T follicular helper cell (primary cell): ENCODE measurements at places on chromosomes 1 and 21.
A peak's percentile ranks its signal among the peaks of the same experiment; 100 is the strongest.

GRCh38 chr1:248696774-248697173 is 5.8 kb downstream of the OR14I1 start:
- no peak for DNase-seq

- DNase-seq = no peak
These were observed 7.7 kb downstream of the RPE65 start for GRCh38 chr1:68442006-68442405.

DNA sequence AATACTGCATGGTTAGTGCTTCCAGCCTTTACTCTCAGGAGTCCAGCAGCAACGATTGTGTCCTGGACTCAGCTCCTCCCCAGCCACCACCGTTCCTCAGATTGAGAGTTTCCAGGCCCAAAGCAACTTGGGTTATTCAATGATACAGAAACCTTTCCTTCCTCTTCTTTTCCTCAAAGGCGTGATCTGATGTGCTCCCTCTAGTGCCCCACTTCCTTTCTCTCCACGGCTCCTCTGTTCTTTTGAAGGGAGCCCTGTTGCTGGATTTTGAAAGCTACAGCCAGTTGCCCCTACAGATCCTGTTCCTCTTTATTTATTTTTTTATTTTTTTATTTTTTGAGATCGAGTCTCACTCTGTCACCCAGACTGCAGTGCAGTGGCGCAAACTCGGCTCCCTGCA is 14.1 kb downstream of the CRP start:
- no peak for DNase-seq

DNA sequence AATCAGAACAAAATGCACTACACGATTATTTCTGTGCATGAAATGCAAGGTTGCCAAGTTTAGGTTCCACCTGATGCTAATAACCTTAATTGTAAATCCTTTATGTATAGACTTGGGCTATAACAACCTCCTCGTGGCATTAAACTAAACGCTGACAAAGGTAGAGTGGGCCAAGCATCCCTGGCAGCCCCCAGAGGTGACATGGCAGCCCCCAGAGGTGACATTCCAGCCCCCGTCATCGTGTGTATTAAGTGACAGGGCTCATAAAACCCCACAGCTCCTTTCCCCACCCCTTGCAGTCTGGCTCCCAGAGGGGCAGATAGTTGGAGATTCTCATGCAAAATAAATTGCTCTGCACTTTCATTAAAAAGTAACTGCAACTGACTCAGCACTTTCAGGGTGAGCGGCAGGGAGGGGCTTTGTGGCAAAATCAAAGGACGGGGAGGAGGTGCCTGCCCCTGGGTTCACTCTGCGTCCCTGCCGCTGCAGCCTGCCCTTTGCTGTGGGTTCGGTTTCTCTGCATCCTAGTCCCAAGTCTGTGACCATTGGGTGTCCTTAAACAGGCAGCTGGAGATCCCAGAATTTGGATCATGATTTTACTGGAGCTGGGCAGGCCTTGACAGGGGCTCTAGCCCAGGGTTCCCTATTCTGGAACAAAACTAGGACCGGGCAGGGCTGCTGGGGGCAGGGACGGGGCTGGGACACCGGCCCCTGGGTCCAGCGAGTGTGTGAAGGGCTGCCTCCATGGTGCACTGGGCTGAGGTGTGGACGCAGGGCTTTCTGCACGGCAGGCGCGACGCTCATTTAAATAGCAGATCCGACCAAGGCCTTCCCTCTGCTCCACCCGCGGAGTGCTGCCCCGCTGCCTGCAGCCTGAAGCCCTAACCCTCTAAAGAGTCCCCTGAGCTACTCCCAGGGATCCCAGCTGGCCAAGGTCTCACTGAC is 234.9 kb upstream of the VAMP3 start:
- DNase-seq = no peak

DNA sequence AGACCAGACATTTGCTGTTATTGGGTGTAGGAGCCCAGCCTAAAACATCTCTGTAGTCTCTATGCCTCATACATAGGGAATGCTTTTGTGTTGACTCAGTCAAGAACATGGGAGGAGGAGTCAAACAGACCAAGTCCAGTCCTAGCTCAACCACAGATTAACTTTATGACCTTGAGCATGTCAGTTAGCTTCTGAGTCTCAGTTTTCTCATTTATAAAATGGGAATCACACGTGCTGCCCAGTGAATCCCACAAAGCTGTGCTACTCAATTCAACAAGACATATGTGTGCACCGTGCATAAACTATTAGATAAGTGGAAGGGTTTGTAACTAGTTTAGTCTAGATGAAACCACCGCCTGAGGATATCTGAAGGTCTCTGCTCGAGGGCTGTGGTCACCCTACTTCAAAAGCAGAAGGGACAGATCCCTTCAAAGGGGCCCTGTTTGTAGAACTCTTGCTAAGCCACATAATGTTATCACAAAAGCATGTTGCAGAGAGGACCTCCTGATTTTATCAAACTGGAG is 109.5 kb upstream of the NFIA start:
- DNase-seq = no peak

- no peak for DNase-seq
These were observed 12.9 kb downstream of the PI4KB start for GRCh38 chr1:151314137-151314875.

- no peak for DNase-seq
These were observed 10.8 kb downstream of the MAGI3 start for GRCh38 chr1:113401067-113401466.

GRCh38 chr1:227887697-227888403 is 59.9 kb downstream of the WNT9A start:
- DNase-seq = peak; percentile 21

GRCh38 chr1:241934866-241935265 is 22.7 kb upstream of the BECN2 start:
- no peak for DNase-seq

DNA sequence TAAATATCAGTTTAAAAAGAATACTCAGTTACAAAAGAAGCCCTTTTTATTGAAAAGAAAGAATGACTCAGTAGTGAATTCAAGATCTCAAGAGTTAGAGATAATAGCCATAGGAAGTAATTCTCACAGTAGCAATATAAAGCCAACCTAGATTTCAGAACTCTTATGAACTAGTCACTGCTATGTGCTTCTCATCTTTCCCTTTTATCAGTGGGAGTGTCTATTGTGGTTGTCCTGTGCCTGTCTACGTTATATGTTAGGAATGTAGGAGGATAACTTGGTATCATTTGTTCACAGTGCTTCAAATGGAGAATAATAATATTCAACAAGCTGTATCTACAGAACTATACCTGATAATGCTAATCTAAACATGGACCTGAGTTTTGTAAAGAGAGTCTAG is 73.1 kb upstream of the RGS21 start:
- DNase-seq = no peak

DNA sequence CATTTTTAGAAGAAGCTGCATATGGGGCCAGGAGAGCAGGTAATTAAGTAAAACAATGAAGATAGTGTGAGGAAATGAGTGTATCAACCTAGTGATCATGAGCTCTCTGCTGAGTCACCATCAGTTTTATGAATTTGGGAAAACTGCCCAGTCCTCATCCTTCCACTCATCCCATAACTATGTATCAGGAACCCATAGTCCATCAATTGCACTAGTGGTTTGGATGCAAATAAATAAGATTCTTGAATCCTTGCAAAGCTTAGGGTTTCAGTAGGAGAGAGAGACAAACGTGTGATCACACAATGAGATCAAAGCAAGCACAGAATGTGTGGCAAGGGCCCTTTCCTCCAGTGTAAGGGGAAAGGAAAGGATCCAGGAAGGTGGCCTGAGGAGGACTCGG is 145.6 kb downstream of the ZZZ3 start:
- no peak for DNase-seq

DNA sequence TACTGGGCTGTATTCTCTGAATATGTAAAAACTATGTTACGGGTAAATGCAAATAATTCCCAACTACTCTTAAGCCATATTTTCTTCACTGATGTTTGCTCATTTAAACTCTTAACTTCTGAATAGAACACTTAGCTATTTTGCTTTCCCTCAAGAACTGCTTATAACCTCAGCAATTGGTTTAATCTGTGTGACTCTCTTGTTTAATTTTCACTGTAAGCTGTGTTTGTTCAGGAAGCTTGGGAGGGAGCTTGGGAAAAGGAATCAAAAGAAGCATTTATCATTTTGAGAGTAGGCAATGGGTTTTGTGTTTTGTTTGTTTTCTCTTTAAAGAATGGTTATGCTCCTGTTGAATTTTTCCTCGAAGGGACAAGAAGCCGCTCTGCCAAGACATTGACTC is 24.4 kb downstream of the GNPAT start:
- DNase-seq = no peak

GRCh38 chr1:76337542-76338219 is 263.1 kb downstream of the ST6GALNAC3 start:
- no peak for DNase-seq

- DNase-seq = no peak
These were observed 6.7 kb downstream of the C1QTNF12 start for GRCh38 chr1:1239614-1240347.

DNA sequence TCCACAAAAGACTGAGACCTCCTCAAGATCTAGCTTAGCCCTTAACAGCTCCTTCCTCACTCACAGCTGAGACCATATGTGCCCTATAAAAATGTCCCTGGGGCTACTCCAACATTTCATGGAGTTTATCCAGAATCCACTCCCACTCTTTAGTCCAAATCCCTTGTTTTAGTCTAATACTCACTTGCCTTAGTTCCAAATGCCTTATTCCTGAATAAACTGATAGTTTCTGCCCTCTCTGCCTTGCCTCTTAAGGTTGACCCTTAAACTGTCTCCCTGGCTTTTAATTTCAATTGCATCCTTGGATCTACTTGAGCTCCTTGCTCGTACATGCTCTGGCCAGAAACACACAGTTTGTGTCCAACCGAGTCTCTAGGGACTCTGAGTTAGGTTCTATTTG is 47.3 kb upstream of the LYPLAL1 start:
- no peak for DNase-seq

DNA sequence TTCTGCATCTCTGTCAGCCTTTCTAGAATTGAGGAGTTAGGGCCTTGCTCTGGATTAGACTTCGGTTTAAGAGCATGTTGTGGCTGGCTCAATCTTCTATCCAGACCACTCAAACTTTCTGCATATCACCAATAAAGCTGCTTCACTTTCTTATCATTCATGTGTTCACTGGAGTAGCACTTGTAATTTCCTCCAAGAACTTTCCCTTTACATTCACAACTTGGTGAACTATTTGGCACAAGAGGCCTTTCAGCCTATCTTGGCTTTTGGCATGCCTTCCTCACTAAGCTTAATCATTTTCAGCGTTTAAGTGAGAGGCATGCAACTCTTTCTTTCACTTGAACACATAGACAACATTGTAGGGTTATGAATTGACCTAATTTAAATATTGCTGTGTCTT is 3.6 kb upstream of the HORMAD1 start:
- DNase-seq = no peak

- DNase-seq = no peak
These were observed 31.1 kb downstream of the GNAI3 start for GRCh38 chr1:109579491-109579890.

DNA sequence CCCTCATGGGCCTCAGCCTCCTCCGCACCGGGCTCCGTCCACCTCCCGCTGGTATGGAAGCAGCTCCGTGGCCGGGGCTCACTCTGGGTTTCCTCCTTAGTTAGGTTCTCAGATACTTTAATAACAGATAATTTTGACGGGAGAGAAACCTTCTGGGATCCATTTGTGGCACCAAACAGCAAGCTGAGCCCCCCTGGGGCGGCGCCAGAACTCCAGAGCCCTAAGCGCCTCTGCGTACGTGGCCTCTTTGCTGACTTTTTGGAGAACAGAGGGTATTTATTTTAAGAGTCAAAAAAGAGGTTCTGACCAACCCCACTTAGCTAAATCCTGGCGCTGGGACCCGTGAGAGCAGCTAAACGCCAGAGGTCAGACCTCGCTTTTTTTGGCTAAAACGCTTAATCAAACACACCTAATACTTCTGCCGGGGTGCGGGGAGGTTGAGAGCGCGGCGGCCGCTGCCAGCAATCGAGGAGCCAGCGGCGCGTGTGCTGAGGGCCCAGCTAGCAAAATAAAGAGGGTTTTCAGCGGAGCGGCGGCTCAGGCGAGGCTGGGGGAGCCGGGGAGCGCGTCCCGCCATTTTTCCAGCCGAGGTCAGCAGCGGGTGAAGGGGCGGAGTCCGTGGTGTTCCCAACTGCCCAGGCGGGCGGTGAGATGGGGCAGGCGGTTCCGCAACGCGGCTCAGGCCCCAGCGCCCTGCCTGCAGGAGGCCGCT is 171.7 kb downstream of the PRDM16 start:
- DNase-seq = no peak

DNA sequence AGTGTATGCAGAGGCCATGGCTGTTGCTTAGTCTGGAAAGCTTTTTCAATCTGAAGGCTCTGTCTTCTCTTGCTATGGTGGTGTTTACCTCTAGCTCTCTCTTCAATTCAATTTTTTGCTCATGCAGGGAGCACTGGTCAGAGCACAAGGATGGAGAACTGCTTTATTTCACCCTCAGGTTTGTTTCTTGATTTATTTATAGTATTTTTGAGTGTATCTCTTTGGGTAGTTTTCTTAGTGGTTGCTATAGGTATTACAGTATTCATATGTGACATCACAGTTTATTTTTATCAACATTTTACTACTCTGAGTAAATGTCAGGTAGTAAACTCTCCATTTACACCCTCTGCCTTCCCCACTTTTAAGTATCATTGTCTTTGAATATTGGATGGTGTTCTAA is 147.9 kb downstream of the RASAL2 start:
- no peak for DNase-seq

GRCh38 chr1:165257969-165258459 is 98.5 kb downstream of the LMX1A start:
- DNase-seq = peak; percentile 1

DNA sequence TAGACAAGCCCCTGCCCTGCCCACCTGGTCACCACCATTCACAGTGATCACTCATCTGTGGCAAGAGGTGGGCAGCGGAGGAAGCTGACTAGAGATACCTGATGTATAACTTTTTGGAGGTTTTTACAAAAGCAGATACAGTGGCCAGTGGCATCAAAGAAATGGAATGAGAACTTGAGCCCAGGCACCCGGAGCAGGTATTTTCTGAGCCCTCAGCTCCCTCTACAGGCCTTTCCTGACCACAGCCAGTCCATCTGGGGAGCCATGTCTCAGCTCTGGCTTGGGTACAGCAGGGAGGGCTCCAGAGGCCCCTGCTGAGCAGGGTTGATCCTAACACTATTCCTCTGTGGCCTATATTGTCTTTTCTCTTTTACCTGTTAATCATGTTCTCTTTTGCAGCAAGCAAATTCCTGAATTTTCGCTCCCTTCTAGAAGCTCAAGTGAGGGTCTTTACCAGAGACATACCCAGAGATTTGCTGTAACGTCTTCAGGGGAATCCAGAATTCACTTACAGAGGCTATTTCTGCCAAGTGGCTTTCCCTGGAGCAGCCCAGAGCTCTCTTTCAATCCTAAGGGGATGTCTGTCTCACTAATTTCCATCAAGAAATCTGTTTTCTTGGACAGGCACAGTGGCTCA is 27.3 kb downstream of the GPR157 start:
- no peak for DNase-seq

DNA sequence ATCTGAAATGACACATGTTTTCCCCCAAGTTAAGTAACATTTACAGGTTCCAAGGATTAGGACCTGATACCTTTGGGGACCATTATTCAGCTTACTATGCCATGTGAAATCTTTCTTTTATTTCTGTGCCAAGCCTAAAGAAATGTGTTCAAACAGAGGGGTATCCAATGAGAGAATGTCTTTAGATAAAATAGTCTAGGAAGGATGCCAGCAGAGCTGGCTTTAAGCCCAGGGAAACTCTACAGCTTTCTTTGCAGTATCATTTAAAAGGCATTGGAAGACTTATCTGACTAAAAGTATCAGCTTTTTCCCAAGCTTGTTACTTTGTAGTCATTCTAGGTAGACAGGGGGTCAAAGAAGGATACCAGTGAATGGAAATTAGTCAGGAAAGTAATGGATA is 860.4 kb downstream of the PLA2G4A start:
- DNase-seq = no peak
